ENCODE measurements at places on chromosomes 11 and 22.

DNA sequence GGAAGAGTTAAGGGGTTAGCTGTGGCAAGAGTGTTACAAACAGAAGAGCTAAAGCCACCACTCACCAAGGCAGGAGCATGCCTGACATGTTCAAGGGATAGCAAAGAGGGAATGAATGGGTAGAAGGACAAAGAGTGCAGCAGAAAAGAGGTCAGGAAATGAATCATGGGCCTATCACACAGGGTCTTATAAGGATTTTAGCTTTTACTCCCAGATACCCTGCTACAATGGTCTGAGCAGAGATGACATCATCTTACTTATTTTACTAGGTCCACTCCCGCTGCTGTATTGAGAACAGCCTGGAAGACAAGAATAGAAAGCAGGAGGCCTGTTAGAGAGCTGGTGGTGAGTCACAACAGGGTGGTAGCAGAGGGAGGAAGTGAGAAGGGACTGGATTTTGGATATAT, 9.8 kb downstream of the TRAF6 start:
- no peak for DNase-seq

DNA sequence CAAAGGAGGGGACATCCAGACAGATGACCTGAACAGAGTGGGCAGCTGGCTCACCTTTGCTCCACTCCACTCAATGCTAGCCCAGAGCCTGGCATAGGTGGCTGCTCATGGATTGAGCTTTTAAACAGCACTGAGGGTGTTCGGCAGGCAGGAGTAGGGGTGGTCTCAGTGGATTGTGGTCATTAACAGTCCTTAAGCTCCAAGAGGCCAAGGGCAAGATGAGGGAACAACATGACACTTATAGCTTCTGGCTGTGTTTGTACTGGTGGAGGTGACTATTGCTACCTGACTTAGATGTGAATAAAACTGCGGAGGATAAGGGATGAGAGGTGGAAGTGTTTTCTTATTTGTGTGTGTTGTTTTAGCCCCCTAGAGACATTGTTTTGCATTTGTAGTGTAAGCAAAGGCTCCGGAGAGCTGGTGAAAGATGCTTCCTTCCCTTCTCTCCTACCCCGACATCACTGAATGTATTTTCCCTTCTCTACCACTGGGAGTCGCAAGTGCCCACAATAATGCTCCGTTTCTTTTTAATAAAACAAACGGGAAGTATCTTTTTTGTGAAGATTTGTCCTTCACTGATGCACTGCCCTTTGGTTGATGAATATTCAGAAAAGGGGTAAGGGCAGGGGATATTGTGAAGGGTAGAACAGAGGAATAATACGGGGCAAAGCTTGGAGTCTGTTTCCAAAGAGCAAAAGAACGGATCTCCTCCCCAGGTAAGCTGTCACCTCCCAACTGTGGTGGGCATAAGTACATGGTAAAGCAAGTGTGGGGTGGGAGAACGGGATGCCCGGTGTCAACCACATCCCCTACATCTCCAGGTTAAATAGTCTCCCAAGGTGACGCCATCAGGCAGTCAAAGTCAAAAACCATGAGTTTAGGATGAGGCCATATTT, 27.5 kb upstream of the MTNR1B start:
- no peak for DNase-seq

DNA sequence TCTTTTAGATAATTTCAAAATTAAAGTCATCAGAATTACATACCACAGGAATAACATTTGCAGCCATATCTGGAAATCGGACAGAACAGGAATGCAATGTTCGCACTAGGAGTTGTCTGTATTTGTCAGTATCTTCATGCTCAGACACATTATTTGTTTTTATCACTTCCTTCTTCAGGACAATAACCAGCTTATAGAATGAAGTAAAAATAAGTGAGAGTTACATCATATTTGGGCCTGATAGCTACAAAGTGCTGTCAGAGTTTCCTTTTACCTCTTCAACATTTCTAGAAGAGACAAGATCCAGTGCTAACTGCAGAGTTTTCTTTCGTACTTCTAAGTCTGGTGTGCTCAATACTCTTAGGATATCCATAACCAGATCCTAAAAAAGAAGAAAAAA, 18.9 kb downstream of the COPB1 start:
- no peak for DNase-seq

- DNase-seq: no peak
Observed at GRCh38 chr11:57425565-57426438, 1.1 kb downstream of the SLC43A3 start.

- DNase-seq: no peak
Observed at GRCh38 chr11:12029738-12030363, 21.4 kb upstream of the DKK3 start.

DNA sequence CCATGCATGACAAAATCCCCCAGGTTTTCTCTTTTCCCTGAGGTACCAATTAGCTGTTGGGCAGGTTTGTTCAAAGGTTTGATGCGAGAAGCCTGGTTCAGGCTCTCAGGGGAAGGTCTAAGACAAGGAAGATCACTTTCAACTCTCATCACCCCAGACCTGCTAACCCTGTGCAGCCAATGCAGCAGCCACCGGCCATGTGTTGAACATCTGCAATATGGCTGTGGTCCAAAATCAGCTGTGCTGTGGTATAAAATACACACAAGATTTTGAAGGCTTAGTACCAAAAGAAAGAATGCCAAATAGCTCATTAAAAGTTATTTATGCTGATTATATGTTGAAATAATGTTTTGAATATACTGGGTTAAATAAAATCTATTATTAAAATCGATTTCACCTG, 58.5 kb downstream of the SMCO4 start:
- DNase-seq: no peak

GRCh38 chr11:86593833-86594232, 78.6 kb downstream of the ME3 start:
- no peak for DNase-seq

DNA sequence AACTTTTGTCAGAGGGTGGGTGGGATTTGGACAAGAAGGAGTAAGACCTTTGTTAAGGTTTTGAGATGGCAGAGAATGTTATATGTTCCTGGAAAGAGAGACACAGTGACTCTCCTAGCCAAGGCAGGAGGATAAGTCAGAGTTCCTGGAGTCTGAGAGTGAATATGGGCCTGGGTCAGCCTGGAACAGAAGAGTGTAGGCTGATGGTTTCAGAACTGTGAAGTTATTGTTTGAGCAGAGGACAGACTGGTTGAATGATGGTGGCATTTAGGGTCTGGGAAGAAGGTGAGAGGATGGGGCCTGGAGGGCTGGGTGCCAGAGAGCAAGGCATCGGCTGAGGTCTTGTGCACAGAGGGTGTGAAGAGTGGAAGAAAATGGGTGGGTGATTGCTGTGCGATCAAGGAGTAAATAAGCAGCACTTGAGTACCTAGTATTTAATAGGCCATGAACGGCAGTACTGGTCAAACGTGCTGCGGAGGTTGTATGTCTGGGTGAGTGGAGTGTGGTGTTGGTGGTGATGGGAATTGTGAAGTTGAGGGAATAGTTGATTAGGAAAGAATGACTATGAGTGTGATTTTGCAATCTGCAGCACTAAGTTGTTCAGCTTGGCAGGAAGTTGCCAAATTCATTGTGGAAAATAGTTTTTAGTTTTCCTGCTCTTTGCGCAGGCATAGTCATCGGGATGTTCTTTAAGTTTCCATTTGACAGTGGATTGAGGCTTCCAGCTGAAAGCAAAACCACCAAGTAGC, 1.8 kb downstream of the PANX1 start:
- DNase-seq: no peak

DNA sequence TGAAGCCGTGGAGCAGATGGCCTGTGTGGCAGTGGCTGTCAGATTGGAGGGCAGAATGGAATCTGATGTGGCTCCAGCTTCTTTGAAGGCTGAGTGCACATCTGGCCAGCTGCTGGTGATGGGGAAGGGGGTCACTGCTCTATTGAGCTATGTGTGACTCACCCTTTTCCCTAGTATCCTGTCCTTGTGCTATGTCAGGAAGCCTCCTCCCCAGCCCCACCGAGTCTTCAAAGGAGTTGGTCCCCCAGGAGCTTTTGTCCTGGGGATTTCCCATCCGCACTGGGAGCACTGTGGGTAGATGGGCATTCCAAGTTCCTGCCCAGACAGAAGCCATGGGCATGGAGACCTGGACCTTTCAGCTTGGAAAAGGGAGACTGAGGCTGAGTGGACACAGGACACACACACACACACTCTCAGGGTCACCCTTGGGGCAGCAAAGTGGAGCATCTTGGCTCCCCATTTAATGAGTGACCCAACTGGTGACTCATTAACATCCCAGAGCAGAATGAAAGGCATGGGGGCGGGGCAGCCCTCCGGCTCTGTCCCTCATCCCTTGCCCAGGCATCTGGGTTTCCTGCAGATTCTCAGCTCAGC, 3.3 kb downstream of the SERPINH1 start:
- no peak for DNase-seq

DNA sequence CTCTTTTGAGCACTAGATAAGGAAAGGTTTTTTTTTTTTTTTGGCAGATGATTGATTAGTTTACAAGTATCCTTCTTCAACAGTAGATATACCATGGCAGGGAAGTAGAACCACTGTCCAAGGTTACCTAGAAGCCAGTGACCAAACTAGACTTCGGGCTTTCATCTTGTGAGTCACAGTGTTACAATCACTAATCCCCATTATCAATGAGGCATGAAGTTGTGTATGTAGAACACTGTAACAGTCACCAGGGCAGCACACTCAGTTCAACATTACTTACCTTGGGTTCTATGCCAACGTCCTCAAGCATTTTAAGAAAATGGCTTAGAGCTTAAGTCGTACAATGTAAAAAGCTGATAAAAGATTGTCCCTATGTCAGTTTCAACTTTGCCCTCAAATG, 430.9 kb downstream of the ETS1 start:
- DNase-seq: no peak

- no peak for DNase-seq
Observed at GRCh38 chr11:76339221-76339620, 41.7 kb downstream of the THAP12 start.

DNA sequence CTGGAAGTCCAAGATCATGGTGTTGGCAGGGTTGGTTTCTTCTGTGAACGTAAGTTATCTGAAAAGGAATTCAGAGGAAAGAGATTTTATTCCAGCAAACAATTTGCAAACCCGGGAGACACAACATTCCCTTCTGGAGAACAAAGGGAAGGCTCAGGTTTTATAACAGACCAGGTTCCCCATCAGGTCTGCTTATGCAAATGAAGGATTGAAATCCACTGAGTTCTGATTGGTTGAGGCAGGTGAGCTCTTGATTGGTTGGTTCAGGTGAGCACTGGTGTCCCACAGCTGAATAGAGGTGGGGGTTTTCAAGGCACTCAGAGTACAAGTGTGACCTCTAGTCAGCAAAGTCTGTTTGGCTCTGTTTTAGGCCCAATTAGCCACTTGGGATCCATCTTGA, 1306.8 kb downstream of the TBC1D22A start:
- DNase-seq: no peak

DNA sequence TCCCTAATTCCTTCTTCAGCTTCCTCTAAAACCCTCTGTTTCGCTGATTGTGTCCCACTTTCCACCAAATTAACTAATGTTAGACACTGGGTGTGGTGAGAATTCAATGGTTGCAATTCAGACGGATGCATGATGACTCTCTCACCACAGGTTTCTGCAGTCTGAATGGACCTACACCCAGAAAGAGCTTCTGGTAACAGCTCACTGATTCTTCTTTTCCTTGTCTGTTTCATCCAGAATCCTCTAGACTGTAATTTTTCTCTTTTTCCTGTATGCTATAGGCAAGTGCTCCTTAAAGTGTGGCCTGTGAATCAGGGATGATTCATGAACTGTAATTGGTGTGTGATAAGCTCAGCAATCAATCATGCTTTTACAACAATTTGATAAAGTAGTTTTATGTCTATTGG, 18.1 kb downstream of the MMP10 start:
- DNase-seq: no peak

DNA sequence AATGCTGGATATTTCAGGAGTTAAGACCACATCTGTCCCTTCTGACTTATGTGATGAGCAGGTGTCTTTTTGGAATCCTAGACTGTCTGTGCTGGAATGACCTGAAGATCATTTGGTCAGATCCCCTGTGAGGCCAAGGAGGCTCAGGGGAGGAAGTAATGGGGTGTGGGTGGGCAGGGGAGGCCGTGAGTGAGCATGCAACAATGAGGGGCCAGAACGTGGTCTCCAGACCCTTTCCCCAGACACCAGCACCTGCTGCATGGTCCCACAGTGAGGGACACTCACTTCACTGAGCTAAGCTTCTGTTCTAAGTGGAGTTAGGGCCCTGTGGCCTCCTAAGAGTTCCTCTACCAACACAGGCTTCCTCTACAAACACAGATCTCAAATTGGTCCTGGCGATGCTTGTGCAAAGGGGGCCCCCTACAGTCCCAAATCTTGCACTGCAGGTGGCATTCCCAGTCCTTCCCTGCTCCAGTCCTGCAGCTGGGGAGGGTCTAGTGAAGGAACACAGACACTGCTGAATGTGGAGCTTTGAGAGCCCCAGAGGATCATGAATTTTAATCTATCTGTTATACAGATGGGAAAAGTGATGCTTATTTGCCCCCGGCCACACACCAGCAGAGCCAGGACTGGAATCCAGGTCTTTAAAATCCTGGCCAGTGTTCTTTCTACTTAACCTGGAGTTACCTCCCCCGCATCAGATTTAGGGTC, 7.4 kb downstream of the USP2 start:
- no peak for DNase-seq

GRCh38 chr11:16070573-16070972, 285.8 kb downstream of the SOX6 start:
- no peak for DNase-seq

DNA sequence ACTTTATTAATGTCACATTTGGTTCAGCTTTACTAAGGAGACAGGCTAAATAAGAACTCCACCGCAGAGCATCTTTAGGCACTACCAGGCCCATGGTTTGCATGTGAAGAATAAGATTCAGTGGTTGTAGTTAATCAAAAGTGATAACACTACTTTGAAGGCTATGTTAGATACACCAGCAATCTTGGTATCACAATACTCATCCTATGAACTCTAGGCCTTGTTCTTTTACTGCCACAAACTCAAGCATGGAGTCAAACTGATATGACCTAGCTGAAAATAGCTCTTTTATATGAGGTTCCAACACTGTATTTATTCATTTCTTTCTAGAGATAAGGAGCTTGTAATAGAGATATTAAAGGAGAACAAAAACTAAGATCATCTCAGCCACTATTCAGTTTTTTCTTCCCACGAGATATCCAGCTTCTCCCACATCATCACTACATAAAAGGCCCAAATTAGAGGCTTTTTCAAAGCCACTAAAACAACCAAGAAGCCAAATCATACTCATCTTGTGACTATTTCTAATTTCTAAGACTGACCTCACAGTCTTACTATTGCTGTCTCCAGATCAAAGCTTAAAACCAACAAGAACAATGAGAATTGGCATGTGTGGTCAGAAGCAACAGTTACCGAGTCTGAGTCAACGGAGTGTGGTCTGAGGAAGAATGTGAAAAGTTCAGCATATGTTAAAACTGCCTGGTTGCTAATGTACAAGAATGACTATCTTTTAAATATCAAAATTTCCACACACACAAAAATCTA, 25.1 kb upstream of the GUCY1A2 start:
- DNase-seq: no peak

All from T-helper 22 cell (primary cell).